Vagina (tissue), 2 donors: ENCODE measurements at places on chromosomes 1 and 21.

DNA sequence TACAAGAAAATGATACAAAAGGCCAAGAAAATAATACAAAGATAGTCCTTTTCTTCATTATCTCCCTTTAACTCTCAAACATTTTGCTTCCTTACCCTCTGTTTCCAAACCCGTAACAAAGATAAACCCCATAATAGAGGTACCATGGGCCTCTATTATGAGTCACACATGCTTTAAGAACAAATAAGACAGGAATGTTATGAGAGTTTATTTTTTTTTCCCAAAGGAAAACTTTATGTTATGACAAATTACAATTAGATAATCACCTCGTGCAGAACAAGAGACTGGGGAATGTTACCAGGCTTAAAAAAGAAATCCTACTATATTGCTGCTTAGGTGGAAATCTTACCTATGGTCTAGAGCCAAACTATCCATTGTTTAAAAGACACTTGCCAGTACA is 272.0 kb downstream of the BRINP3 start:
- DNase-seq, result no peak

DNA sequence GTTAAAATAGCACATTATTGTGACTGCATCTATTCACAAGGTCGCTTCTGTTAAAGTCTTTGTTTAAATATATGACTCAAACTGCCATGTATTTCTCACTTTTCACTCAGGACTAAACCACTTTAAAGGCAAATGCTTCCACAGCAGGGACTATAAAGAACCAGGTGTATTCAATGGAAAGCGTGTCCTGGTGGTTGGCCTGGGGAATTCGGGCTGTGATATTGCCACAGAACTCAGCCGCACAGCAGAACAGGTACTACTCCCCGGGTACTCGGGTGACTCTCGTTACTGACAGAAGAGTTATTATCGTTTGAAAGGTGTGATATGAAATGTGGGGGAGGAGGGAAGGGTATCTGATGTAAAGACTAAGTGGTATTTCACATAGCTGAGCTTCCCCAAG is 17.3 kb downstream of the FMO3 start:
- DNase-seq, result no peak

DNA sequence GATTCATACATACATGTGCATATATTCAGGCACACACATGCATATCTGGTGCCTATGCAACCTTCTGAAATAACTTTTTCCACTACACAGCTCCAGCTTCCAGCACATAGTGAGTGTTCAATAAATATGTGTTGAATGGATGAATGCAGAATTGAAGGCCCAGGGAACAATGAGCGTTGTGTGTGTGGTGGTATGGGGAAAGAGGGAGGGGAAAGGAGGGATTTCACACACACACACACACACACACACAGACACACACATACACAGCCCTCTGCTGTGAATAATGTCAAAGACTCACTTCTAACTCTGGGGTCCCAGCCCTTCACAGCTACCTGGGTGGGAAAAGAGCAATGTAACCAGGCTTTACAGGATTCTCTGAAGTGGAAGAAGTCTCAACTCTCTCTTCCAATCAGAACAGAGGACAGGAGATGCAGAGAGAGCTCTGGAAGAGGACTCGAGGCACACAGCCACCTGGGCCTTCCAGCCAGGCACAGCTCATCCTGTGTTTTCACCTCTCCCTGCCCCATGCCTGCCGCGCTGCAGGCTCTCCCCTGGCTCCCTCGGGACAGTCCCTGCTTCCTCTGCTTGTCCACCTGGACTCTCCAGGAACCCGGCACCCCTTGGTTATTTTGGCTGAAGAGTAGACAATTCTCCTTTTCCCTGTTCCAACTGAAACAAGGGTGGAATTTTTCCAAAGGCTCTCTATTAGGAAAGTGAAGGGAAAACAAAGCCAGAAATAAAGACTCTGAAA is 5.4 kb upstream of the IGSF8 start:
- no peak for DNase-seq

- no peak for DNase-seq
Observed at GRCh38 chr1:210232511-210233215, at the start of gene SERTAD4. SERTAD4 (plus strand) TSS chr1:210232796; CDS start chr1:210237961, 5,165 bp downstream.

GRCh38 chr1:177937931-177938330 is 31.9 kb downstream of the SEC16B start:
- no peak for DNase-seq

GRCh38 chr1:9413071-9413876 is 120.6 kb downstream of the SPSB1 start:
- DNase-seq, result no peak

GRCh38 chr1:23422241-23422877 is 2.2 kb downstream of the TCEA3 start:
- DNase-seq, result no peak

GRCh38 chr1:58887059-58887458 is 103.2 kb upstream of the JUN start:
- no peak for DNase-seq

- DNase-seq, result no peak
Observed at GRCh38 chr1:8554956-8555534, 237.1 kb downstream of the SLC45A1 start.

GRCh38 chr1:160261556-160261892 is 825 bp downstream of the DCAF8 start:
- no peak for DNase-seq

- no peak for DNase-seq
Observed at GRCh38 chr1:4084896-4085295, 184.8 kb upstream of the C1orf174 start.

- DNase-seq, result no peak
Observed at GRCh38 chr1:55363268-55363667, 148.1 kb upstream of the USP24 start.

- peak; percentile 96 for DNase-seq
Observed at GRCh38 chr1:202810615-202811295, at the start of gene PCAT6. PCAT6 (plus strand) TSS chr1:202810954.

DNA sequence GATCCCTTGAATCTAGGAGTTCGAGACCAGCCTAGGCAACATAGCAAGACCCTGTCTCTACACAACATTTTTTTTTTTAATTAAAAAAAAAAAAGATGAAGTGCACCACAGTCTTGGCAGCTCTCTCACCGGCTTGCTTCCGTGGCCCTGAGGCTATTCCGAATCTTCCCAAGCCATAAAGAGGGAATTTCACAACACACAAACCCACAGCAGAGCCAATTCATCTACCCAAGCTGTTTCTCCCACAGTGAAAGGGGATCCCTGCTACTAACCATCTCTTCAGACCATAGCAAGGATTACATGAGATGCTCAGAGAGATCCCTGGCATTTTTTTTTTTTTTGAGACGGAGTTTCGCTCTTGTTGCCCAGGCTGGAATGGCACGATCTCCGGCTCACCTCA is 8.3 kb upstream of the CHD5 start:
- no peak for DNase-seq

DNA sequence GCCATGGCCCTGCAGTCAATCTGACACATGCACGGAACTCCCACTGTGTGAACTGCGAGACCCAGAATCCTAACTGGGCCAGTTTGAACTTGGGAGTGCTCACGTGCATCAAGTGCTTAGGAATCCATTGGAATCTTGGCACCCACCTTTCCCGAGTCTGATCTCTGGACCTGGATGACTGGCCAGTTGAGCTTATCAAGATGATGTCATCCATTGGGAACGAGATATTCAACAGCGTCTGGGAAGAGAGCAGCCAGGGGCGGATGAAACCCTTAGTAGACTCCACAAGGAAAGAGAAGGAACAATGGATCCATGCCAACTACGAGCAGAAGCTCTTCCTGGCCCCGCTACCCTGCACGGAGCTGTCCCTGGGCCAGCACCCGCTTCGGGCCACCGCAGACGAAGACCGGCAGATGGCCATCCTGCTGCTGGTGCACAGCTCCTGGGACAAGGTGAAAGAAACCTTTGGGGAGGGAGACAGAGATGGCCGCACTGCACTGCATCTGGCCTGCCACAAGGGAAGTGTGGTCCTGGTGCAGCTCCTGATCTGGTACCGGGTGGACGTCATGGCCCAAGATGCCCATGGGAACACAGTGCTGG is 3.1 kb upstream of the TDRD5 start:
- no peak for DNase-seq

- DNase-seq, result no peak
Observed at GRCh38 chr1:54495954-54496353, 52.1 kb upstream of the ACOT11 start.

- DNase-seq, result no peak
Observed at GRCh38 chr1:17869815-17870214, 114.7 kb downstream of the ACTL8 start.

DNA sequence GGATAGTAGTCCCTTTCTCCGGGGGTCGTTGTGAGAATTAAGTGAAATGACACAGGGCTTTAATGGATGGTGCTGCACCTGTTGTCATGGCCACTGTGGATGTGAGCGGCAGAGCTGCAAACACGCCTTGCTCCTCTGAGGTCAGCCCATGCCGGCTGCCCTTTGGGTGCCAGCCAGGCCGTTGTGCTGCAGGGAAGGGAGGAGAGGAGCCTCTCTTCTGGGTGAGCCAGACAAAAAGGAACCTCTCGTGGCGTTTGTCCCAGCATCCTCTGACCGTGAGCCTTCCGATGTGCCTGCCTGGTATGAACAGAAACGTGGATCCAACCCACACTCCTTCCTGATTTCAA is 383.0 kb upstream of the VAMP3 start:
- no peak for DNase-seq

DNA sequence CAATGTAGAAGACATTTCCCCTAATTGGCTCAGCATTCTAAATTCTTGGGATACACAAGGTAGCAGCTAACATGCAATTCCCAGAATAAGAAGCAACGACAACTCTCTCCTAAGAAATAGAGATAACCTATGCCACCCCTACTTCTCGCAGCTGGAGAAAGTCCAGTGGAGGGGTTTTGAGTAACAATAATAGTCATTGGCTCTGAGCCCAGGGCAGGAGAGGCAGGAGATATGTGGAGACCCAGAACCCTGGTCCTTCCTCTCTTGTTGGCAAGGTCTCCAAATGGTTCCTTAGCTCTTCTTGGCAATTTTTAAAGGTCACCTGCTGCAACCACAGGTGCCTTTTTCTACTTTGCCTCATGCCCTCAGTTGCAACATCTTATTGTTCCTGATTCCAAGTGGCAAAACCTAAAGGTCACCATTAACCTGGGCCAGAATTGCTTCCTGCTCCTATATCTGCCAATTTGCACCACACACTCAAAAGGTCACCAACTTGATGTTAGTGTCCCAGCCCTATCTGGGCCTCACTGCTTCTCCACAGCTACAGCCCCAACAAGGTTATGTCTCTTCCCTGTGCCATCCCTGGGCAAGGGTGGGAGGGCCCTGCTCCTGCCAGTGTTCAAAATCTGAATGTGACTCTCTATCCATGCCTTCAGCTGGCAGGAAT is 36.7 kb downstream of the TBX15 start:
- no peak for DNase-seq

DNA sequence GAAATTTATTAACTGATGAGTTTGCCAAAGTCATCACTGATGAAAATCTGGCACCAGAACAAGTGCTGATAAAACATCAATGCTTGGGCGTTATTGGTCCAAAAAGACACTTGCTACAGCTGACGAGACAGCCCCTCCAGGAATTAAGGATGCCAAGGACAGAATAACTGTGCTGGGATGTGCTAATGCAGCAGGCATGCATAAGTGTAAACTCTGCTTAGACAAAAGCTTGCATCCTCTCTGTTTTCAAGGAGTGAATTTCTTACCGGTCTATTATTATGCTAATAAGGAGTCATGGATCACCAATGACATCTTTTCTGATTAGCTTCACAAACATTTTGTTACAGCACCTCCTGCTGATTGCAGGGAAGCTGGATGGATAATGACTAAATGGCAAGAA is 402.0 kb downstream of the LTN1 start:
- DNase-seq, result no peak

DNA sequence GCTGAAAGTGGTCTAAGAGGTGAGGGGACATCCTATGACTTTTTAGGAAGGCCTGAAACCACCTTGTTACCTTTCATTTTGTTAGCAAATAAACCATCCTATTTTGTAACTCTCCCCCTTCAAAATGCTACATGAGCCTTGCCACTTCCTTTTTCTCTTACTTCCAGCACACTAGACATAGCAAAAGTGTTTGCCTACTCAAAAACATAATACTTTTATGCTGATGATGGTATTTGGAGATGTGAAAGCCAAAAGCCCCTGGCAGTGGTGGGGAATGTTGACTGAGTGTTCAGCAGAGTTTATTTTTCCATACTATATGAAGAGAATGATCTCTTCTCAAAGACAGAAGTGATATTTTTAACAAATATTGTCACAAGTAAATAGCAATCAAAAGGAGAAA is 134.2 kb downstream of the EDEM3 start:
- DNase-seq, result no peak

DNA sequence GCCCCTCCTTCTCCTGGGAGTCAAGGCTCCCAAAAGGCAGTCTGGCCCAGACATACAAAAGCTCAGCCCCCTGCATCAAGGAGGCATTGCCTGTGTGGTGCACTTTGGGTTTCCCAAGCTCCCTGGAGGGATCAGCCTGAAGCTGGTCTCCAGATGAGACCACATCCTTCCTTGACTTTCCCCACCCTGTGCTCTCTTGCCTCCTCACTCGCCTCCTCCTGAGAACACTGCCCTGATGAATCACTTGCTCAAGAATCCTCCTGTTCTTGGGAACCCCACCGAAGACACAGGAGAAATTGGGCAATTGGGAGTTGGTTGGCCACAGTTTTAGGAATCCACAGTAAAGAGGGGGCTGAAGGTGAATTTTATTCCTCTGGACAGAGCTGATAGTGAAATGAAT is 34.8 kb upstream of the LYST start:
- no peak for DNase-seq

GRCh38 chr1:32179443-32180185 is at the start of gene TXLNA:
TXLNA (plus strand) TSS chr1:32179675; CDS start chr1:32180346, 671 bp downstream.
- DNase-seq, result peak; percentile 95

- DNase-seq, result no peak
Observed at GRCh38 chr1:212520746-212521145, 87.8 kb upstream of the ATF3 start.

- no peak for DNase-seq
Observed at GRCh38 chr1:183807549-183808168, 2.7 kb downstream of the RGL1 start.

- no peak for DNase-seq
Observed at GRCh38 chr1:37537378-37537777, 16.7 kb downstream of the SNIP1 start.

DNA sequence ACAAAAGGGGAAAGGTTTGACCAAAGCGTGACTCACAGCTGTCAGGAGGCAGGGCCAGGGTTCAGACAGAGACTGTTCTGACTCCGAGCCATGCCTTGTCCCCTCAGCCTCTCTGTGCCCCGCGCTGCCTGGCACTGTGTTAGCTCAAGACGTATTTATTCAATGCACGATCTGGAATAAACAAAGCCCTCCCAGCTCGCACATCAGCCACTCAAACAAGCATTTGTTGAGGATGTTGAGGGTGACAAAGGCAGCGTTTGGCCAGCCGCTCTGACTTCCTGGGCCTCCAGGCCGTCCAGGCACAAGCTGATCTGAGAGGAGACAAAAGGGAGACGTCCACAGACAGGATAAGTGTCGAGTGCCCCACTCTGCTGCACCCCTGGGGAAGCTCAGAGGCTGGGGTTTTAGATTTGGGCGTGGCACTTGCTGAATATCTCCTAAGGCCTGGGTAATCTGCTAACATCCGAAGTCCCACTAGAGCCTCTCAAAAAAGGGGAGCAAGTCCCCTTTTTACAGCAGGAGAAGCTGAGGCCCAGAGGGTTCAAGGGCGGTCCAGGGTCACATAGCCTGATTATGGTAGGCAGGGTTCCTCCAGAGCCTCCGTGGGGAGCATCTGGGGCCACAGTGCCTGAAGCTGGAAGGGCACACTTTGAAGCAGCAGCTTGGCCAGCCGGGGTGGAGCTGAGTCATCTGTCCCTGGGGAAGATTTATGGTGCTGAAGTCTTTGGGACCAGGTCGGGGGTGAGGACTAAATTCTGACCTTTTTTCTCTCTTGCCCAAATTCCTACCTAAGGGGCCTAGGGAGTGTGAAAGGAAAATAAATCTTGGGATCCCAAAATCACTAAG is 95.9 kb downstream of the SPSB1 start:
- DNase-seq, result no peak

- peak; percentile 67 for DNase-seq
Observed at GRCh38 chr1:30589083-30589482, 134.3 kb downstream of the MATN1 start.
